ENCODE measurements at places on chromosomes 4 and X.
A peak's percentile ranks its signal among the peaks of the same experiment; 100 is the strongest.

- no peak for DNase-seq
Observed at GRCh38 chr4:87078987-87079486, 141.4 kb downstream of the KLHL8 start.

DNA sequence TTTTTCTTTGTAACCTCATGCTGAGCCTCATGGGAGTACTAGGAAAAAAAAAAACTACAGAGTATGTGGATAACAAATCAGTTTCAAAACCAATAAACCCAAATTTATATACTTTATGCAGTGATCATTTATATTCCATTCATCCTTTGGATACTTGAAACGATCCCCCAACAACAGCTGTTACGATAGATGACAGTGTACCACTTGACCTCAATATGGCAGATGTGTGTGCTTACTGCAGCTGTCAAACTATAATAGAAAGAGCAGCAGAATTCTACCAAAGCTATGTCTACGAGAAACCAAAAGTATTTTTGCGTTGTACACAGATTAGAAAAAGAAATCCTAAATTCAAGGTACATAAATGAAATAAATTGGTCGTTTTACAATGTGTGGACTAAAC, 337.8 kb downstream of the PDGFC start:
- DNase-seq: peak; percentile 36

DNA sequence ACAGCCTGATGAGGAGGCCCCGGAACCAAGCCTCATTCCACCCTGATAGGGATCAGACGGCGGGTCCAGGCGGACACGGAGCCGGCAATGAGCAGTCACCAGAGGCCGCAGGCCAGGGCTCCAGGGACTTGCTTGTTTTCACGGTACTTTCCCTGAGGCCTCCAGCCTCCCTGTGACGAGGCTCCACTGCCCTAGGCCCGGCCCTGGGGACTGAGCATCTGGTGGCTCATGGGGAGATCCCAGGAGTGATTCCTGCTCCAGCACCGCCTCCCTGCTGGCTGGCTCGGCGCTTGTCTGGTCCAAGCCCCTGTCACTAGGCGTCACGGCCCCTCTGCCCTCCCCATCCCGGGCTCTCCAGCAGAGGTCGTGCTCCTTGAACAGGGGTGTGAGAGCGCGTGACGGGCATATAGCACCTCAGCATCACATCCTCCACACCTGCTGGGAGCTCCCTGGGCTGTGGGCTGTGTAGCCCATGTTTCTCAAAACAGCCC, 14.1 kb downstream of the HTRA3 start:
- no peak for DNase-seq

- no peak for DNase-seq
Observed at GRCh38 chr4:148980782-148981480, 538.7 kb upstream of the NR3C2 start.

- no peak for DNase-seq
Observed at GRCh38 chr4:139392797-139393196, 61.1 kb upstream of the RAB33B start.

DNA sequence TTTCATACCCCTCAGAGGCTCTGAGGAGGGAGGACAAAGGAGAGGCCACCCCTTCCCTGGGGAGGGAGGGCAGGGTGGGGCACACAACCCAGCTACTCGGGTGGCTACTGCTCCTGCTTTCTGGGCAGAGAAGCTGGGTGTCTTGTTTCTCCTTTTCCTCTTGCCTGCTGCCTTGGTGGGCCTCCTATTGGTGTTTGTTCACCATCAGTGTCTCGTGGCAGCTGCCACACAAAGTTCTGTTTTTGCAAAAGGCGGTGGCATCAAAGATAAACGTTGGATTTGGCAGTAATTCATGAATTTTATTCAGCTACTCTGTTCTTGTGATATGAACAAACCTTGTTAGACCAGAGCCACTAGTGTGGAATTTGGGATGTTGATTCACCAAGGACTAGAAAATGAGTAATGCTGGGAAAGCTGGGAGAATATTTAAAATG, 153.0 kb upstream of the SCML1 start:
- no peak for DNase-seq

DNA sequence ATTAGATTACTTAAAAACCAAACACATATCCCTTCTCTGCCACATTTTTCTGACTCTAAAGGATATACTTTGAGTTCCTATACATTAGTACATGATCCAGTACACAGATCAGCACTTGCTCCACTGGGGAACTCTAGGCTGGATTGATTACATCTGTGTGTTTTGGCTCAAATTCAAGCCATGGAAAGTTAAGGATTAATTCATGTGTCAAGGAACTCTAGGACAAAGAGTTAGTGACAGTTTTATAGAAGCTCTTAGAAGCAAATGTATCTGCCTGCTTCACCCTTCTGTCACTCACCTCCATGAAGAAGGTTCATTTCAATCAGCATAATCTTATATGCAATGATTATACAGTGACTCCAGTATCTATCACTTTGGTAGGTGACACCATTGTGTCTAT, 43.2 kb downstream of the SCFD2 start:
- DNase-seq: no peak

DNA sequence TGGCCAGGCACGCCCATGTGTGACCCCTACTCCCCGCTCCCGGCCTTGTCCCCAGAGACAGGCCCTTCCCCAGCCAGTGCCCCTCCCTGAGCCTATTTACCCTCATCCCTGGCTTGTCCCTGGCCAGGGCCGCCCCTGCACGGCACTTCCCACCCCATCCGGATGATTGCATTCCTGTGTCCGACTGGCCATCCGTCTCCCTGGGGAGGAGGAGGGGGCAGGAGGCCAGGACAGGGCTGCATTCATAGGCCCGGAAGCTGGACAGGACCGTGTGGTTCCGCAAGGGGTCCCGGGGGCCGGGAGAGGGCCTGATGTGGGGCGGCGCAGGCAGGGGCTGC, 22.8 kb downstream of the CTBP1 start:
- no peak for DNase-seq

DNA sequence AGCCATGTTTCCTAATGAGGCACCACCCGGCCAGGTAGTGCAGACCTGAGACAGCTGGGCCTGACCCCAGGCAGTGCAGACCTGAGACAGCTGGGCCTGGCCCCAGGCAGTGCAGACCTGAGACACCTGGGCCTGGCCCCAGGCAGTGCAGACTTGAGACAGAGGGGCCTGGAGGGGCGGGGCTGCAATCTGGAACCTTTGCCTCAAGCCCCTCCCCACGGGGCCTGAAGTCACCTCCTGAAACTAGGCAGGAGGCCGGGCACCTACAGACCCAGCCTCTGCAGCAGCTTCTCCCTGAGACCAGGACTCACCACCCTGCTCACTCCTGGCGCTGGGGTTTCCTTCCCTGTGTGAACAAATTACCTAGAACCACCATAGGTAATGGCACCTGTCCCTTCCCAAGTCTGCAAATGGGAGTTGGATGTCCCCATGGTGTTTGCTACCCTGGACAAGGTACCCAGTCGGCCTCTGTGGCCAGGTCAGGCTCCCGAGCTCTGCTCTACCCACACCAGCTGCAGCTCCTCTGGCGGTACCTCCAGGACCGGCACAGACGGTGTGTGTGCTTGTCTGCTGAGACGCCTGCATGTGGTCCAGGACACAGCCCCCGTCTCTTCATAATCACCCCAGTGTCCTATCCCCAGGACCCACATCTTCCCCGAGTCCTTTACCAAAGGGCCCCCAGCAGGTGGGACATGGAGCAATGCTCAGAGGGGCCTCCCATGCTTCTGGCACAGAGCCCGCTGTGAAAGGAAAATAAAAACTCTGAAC, 53.1 kb upstream of the C4orf50 start:
- no peak for DNase-seq

DNA sequence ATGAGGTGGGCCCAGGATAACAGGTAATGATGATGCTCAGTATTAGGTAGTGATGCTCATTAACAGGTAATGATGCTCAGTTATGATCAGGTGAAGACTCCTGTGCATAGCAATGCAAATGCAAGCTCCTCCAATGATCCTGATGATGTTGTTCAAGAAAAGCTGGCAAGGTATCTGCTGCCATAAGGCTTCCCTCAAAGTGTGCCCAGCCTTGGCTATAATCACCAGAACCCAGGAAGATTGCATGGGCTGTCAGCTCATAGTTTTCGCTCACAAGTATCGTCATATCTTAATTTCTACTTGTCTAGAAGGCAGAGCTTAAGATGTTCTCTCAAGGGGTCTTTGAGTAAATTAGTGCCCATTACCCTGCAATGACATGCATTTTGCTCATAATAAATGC, 366.2 kb upstream of the CLNK start:
- no peak for DNase-seq

- no peak for DNase-seq
Observed at GRCh38 chr4:72109959-72110497, 78.2 kb downstream of the NPFFR2 start.

- no peak for DNase-seq
Observed at GRCh38 chrX:16215660-16216059, 48.4 kb downstream of the MAGEB17 start.

- no peak for DNase-seq
Observed at GRCh38 chrX:44585866-44586265, 43.2 kb upstream of the FUNDC1 start.

- no peak for DNase-seq
Observed at GRCh38 chrX:34778916-34779315, 121.8 kb upstream of the TMEM47 start.

- peak; percentile 89 for DNase-seq
Observed at GRCh38 chrX:69556060-69557011, 52.2 kb downstream of the NALF2 start.

Data from DMS53 (cell line).